HFF-Myc (cell line): ENCODE measurements at places on chromosomes 16 and 17.

DNA sequence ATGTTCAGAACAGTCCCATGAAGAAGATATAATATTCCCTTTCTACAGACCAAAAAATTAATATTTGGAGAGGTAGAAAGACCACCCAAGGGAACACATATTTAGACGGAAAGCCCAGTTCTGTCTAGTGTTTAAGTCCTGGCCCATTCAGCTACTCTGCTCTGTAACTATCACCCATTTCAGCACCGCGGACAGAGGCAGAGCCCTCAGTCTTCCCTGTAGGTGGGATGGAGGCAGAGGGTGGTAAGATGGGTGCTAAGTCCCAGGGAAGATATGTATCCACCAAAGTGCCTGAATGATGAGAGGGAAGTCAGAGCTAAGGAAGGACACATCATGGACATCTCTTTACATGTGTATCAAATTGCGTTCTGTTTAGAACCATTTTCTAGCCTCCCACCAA lies 27.8 kb upstream of the C16orf78 start:
- DNase-seq, result no peak

DNA sequence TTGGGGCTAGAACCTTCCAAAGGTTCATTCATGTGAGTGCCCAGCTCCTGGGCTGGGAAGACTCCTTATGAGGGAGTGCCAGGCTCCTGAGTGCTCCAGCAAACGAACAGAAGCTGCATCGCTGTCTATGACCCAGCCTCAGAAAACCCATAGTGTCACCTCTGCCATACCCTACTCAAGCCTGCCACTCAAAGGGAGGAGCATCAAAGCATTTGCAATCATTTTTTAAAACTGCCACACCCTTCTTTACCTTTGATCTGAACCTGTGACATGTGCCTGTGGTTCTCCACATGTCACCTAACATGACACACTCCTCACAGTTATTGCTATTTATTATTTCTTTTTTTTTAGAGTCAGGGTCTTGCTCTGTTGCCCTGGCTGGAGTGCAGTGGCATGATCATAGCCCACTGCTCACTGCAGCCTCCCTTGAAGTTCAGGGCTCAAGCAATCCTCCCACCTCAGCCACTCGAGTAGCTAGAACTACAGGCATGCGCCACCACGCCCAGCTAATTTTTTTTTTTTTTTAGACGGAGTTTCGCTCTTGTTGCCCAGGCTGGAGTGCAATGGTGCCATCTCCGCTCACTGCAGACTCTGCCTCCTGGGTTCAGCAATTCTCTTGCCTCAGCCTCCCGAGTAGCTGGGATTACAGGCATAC lies 7.3 kb upstream of the KDM8 start:
- no peak for DNase-seq

DNA sequence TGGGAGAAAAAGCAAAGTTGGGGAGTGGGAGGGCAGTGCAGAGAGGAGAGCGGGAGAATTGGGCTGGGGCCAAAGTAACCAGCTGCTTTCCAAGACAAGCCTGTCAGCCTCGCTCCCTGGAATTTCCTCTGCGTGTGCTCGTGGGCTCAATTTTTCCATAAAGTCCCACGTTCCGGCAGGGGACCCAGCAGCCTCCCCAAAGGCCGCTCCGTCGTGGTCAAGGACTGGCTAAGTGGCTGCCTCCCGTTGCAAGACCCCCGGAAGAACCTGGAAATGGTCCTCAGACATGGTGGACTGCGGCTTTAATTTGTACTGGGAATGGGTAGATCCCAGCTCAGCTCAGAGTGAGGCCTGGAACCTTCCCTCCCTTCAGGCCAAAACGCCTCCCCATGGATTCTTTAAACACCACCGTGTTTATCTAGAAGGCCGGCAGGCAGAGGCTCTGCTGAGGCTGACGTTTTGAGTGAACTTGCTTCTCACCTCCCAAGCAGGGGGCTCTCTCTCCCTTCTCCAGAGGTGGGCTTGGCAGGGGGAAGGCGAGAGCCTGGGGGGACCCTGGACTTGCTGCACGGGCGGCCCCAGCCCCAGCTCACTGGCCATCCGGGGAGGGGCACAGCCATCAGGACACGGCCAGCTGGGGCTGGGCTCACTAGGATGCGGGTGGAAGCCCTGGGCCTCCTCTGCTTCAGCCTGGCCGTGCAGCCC lies 190.0 kb downstream of the C16orf95 start:
- no peak for DNase-seq

DNA sequence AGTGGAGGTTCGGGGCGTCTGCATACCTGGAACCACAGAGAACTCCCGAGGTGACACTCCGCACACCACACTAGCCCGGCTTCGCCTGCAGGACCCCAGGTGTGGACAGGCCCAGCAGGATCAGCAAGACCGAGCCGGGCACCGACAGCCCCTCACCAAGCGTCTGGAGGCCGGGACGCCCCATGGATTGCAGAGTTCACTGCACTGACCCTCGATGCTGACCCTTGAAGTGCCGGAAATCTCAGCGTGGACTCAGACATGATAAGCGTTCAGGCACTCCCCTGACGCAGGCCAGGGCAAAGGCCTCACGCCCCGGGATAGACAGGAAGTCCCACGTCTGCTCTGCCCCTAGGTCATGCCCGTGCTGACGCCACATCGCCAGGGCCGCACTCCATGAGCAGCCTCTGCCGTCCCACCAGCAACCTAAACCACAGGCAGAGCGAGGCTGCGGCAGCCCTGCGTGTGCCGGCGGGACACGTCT lies 26.0 kb downstream of the ACSF3 start:
- no peak for DNase-seq

DNA sequence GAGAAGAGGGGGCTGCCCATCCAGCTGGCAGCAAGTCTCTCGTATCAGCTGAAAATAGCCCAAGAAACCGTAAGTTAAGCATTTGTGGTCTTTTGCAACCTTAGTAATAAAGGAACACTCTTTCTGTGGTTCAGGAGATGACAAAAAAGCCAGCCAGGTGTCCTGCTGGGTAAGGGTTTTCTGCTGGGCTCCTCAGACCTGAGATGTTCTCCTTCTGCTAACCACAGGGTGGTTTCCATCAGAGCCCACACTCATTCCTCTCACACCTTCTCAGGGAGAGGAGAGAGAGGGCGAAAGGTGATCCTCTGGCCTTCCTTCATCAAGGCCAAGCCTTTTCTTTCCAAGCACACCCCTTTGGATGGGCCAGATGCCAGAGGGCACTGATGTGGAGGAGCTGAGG lies 70.7 kb downstream of the TEX14 start:
- DNase-seq, result no peak

- DNase-seq, result no peak
These were observed 3.0 kb downstream of the EVPLL start for GRCh38 chr17:18380471-18381157.

DNA sequence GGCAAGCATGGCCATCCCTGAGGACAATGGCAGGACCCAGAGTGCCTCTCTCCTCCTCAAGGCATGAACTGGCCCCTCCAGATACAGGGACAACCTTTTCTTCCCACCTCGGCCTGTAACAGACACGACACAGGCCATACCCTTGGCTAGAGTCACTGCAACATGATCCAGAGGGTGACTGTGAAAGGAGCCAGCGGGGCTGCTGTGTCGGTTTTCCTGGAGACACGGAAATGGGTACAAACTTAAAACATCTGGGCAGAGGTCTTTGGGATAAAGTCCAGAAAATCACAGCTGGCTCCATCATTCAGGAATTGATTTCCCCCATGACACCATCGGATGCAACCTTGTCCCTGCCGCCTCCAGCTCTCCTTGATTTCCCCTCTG lies 5.3 kb downstream of the CEP295NL start:
- no peak for DNase-seq

DNA sequence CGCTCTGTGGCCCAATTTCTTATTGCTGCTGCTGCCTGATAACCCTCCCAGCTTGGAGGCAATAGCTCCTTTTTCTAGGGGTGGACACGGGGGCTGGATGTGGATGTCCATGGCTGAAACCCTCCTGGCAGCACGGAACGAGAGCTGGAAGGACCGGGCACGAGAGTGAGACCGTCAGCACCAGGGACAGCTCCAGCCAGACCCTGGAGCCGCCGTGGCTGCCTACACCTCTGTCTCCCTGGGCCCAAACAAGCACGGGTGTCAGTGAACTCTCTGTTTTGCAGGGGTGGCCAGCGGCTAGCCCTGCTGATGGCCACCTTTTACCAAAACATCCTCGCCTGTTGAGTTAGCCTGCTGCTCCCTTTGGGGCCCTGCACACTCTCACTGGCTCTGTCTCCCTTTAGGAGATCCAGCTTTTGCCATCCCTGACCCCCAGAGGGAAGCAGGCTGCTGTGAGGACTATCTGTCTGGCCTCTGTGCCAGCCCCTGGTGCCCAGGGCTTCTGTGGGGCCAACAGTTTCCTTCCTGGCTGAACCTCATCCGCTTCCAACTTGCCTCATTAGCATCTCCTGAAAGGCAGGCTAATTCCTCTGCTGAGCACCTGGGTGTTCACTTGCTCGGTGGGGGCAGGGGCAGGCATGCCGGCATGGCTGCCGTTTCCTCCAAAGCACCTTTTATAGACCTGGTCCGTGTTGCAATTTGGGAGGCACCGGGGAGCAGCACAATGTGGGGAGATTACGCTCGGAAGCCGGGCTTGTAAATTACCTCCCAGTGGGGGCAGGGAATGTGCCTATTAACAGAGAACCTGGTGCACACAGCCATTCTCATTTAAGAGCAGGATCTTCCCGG lies 118.1 kb downstream of the ENGASE start:
- no peak for DNase-seq

GRCh38 chr17:37489197-37490001 lies at the start of gene DUSP14:
Gene DUSP14, plus strand, starts transcription at chr17:37489891. Its CDS starts 22,382 bp downstream, at chr17:37512273.
- no peak for DNase-seq

- DNase-seq, result no peak
These were observed 8.3 kb downstream of the SLC35G3 start for GRCh38 chr17:35185849-35186248.

GRCh38 chr16:67423611-67424260 lies 7.2 kb upstream of the HSD11B2 start:
- DNase-seq, result no peak

- DNase-seq, result no peak
These were observed 1.5 kb downstream of the DLG4 start for GRCh38 chr17:7218166-7218565.

GRCh38 chr17:63516910-63517824 lies 6.0 kb upstream of the KCNH6 start:
- DNase-seq, result no peak

GRCh38 chr16:15415511-15415985 lies 18.8 kb upstream of the BMERB1 start:
- DNase-seq, result no peak
